G401 (cell line): ENCODE measurements at places on chromosomes 12 and 14. TPM values are rescaled to one million over a fixed set of nuclear protein-coding genes. Genes with fewer than 3 reads are reported as not detected.

BHLHE41 gene
- total RNA-seq = 1.4 and 2.8 TPM in 2 replicates

DACT1 gene
- 0.03 TPM in 1 of 2 replicates, not detected in the other for total RNA-seq

NAV3 gene
- total RNA-seq = not detected in 2 replicates

NID2 gene
- not detected in 2 replicates for total RNA-seq

GLIPR1L1 gene
- total RNA-seq = not detected in 2 replicates

RERGL gene
- not detected in 2 replicates for total RNA-seq

DAZAP2 gene
- 88.8 and 94.2 TPM in 2 replicates for total RNA-seq

TAS2R13 gene
- not detected in 2 replicates for total RNA-seq

TAS2R20 gene
- 0.12 and 0.61 TPM in 2 replicates for total RNA-seq

SELPLG gene
- 0.74 and 1.1 TPM in 2 replicates for total RNA-seq

GRIP1 gene
- total RNA-seq = 0.27 TPM in 1 of 2 replicates, not detected in the other

DNA sequence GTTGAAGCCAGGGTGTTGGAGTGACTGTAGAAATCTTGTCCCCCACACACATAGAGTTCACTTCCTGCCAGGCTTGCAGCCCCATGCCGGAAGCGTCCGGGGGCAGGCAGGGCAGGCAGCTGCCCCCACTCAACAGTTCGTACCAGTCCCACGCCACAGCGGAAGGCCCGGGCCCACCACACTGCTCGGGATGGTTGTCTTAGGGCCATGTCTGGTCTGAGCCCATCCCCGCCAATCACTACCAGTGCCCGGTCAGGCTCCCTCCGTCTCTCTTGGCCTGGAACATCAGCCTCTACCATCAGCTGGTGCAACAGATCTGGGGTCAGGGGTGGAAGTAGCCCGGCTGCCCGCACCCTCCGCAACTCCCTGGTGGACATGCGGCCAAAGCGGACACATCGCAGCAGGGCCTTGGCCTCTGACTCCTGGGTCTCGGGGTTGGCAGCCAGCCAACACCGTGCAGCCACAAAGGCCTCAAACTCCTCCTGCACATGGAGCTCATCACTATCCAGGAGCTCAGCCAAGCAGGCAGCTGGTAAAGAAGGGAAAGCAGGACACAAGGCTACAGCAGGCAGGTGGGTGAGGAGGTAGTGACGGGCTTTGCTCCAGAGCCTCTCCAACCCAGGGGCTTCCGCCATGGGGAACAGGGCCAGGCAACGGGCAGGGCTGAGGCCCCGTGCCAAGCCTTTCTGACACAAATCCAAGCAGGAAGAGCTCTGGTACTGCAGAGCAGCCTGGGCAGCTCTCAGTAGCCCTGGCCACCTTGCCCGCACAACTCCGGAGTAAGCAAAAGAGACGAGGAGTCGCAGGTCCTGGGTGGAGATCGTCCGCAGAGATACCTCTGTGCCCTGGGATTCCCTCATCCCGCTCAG lies 5.9 kb downstream of the KLHL33 start:
- DNase-seq = peak; percentile 99

GRCh38 chr12:96233939-96234461 lies 39.8 kb downstream of the ELK3 start:
- peak; percentile 99 for DNase-seq

DNA sequence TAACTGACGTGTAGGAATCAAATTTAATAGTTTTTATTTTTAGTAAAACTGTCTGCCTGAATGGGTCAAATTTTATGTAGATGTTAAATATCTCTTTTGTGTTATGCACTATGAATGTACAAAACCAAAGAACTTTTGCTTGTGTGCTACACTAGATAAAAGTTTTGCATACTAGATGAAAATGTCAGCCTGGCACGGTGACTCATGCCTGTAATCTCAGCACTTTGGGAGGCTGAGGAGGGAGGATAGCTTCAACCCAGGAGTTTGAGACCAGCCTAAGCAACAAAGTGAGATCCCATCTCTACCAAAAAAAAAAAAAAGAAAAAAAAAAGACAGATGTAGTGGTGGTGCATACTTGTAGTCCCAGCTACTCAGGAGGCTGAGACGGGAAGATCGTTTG lies 11.1 kb downstream of the AEBP2 start:
- no peak for DNase-seq

GRCh38 chr12:15600223-15600935 lies 188.8 kb downstream of the EPS8 start:
- no peak for DNase-seq

- DNase-seq = no peak
Measured at GRCh38 chr12:23899434-23899833, 50.0 kb downstream of the SOX5 start.

DNA sequence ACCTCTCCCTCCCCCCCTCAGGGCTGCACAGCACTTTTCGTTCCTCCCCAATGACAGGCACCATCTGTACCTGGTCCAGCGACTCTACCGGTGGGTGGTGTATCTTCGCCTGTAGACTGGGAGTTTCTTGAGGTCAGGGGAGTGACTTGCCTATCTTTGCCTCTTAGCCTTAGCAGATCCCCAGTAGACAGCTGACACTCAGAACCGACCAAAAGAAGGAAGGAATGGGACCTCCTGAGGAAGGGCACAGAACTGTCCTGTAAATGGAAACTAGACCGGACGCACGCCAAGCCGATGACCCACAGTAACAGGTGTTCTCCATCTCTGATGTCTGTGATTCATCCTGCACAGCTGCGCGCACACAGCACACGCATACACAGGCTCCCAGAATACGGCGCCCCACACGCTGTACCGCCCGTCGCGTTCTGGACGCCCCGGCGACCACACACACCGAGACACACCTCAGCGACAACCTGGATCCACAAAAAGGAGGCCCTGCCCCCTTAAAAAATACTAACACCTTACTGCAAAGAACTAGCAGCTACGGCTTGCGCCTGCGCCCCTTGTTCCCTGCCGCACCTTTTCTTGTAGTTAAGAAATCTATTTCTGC lies 673 bp upstream of the TTC9 start:
- DNase-seq = peak; percentile 56

GRCh38 chr12:50251619-50252252 lies 31.6 kb downstream of the LIMA1 start:
- DNase-seq = peak; percentile 50

- no peak for DNase-seq
Measured at GRCh38 chr12:1629338-1630132, 504 bp downstream of the WNT5B start.

GRCh38 chr12:84480803-84481202 lies 431.8 kb downstream of the SLC6A15 start:
- no peak for DNase-seq

DNA sequence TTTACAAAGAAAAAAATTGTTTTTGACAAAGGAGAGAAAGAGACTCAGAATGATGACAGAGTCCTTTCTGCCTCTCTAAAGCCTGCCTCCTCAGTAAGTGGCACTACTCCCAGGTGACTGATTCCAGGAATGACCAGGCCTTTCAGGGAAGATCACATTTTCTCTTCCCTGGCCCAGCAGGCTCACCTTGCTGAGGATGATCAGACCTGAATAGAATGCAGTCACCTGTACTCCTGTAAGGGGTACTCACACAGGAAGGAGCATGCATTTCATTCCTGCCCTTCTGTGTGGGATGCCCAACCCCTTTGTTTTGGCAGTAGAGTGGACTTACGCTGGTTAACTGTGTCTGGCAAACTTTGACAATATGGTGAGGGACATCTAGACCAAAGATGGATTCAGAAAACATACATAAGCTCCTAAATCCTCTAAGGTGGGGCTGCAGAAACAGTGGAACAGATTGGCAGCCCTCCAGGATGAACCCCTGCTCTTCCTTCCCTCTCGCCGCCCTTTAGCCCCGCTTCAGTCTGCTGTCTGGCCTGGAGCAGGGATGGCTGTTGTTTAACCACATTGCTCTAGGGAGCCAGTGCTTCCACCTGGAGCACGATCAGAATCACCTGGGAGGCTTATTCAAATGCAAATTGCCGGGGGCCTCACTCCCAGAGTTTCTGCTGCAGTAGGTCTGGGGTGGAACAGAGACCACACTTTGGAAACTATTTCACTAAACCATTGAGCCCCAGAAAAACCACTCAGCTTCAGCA lies 29.8 kb downstream of the ERG28 start:
- DNase-seq = no peak

- DNase-seq = no peak
Measured at GRCh38 chr14:36856095-36856878, 194.6 kb downstream of the PAX9 start.

- DNase-seq = no peak
Measured at GRCh38 chr12:81207664-81208063, 129.8 kb downstream of the ACSS3 start.

DNA sequence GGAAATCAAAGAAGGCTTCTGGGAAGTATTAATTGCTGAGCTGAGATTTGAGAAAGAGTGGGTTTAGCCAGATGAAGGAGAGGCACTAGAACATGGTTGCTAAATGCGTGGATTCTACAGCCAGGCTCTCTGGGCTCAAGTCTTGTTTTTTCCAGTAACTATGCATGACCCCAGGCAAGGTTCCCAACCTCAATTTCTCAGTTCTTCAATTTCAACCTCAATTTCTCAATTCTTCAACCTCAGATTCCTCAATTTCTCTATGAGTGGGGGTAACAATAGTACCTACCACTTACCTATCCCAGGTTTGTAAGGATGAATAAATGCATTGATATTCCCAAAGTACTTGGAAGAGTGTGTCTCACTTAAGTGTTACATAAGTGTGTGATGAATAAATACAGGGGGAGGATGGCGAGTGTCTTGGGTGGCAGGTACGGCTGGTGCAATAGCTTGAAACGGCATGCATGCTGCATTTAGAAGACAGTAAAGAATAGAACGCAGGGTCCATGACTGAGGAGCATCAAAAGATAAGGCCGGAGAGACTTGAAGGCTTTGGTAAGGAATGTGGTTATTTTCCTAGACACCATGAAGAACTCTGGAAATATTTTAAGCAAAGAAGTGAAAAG lies 149.1 kb upstream of the ATP2B1 start:
- DNase-seq = no peak

DNA sequence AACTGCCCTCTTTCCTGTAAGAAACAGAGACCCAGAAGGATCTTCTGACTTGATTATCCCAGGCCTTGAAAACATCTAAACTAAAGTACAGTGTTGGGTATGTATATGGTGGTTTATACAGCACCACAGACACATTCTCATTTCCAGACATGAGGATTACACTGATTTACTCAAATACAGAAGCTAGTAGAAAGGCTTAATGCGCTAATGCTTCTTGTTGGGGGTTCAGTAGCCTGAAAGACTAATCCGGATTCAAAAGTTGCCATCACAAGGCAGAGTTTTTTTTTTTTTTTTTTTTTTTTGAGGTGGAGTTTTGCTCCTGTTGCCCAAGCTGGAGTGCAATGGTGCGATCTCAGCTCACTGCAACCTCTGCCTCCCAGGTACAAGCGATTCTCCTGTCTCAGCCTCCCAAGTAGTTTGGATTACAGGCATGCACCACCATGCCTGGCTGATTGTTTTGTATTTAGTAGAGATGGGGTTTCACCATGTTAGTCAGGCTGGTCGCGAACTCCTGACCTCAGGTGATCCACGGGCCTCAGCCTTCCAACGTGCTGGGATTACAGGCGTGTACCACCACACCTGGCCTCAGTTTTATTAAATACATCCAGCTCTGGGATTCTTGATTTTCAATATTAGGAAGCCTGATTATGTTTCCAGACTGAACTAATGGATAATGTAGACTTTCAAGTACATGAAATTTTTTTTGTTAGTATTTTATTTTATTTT lies 46.3 kb upstream of the HECTD1 start:
- DNase-seq = no peak

GRCh38 chr14:39107591-39107996 lies 4.6 kb upstream of the SEC23A start:
- peak; percentile 20 for DNase-seq

GRCh38 chr12:118773956-118774723 lies 207.2 kb upstream of the SRRM4 start:
- peak; percentile 91 for DNase-seq

DNA sequence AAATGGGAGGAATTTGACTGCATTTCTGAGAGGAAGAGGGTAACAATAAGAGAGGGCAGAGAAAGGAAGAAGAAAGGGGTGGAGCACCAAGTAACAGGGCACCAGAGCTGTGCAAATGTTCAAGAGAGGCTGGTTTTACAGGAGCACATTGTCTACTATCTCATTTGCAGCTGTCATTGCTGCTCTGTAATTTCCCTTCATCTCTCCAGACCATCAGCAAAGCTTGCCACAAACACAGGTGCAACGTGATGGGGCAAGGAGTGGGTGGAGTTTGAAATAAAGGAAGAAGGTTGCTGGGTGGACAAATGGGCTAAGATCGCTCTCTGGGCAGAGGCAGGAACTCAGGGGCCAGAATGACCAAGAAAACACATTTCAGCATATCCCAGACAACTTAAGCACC lies 47.9 kb upstream of the PLEKHG6 start:
- DNase-seq = no peak

GRCh38 chr12:131116468-131117117 lies 162.9 kb downstream of the ADGRD1 start:
- peak; percentile 19 for DNase-seq
